ENCODE measurements at places on chromosomes 12 and 14.
A peak's percentile ranks its signal among the peaks of the same experiment; 100 is the strongest.

GRCh38 chr12:56622535-56622934 lies 7.6 kb downstream of the BAZ2A start:
- DNase-seq = no peak

DNA sequence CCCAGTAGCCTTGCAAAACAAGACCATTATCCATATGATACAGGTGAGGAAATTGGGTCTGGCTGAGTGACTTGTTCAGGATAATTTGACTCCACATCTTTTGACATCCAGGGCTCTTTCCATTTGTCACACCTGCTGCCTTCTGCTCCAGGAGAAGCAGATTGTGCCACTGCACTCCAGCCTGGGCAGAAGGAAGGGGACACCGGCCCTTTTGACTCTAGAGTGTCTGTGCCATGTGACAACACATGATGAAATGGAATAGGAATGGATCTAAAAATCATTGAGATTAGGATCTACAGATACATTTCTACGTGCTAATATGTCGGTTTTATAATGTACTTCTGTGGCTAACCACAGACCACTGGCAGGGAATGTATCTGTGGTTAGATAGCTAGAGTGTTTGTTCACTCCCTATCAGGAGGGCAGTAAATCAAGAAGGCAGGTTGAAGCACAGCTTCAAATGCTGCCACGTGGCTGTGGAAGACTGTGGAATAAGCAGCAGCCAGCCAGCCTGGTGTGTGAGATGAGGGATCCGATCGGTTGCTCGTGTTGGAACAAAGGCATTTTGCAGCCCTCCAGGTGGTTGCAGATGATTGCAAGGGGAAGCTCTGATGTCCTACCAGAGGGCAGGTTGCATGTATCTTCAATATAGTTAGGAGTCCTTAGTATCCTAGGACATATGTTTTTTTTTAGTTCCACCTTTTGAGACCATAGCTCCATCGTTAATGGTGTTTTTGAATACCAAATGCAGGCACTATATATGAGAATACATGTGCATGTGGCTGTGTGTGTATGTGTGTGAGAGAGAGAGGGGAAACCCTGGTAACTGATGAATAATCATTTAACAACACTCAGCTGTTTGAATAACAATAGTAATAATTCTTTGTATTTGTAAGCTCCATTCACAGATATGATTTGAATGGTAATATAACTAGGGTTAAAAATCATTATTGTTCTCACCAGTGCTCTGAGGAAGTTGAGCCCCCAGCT lies 28.6 kb downstream of the EML1 start:
- DNase-seq = no peak

DNA sequence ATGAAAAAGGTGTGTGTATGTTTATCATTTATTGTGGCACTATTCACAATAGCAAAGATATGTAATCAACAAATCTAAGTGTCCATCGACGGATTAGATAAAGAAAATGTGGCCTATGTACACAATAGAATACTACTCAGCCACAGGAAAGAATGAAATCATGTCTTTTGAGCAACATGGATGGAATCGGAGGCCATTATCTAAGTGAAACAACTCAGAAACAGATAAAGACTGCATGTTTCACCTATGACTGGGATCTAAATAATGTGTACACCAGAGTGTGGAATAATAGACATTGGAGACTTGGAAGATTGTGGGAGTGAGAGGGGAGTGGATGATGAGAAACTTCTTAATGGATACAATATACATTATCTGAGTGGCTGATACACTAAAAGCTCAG lies 44.0 kb downstream of the CCER1 start:
- no peak for DNase-seq

DNA sequence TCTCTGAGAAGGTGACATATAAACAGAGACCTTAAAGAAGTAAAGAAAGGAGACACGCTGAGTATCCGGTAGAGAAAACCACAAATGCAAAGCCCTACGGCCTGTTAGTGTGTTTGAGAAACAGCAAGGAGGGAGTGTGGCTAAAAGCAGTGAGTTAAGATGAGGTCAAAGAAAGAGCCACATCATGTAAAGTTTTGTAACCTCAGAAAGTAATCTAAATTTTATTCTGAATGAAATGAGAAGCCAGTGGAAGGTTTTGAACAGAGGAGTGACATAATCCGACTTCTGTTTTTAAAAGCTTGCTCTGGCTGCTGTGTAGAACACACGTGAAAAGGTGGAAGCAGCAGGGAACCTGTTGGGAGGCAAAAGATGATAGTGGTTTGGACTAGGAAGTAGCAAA lies 32.6 kb downstream of the PPP2R5E start:
- DNase-seq = no peak

GRCh38 chr12:22268406-22268805 lies 66.1 kb downstream of the ST8SIA1 start:
- no peak for DNase-seq

DNA sequence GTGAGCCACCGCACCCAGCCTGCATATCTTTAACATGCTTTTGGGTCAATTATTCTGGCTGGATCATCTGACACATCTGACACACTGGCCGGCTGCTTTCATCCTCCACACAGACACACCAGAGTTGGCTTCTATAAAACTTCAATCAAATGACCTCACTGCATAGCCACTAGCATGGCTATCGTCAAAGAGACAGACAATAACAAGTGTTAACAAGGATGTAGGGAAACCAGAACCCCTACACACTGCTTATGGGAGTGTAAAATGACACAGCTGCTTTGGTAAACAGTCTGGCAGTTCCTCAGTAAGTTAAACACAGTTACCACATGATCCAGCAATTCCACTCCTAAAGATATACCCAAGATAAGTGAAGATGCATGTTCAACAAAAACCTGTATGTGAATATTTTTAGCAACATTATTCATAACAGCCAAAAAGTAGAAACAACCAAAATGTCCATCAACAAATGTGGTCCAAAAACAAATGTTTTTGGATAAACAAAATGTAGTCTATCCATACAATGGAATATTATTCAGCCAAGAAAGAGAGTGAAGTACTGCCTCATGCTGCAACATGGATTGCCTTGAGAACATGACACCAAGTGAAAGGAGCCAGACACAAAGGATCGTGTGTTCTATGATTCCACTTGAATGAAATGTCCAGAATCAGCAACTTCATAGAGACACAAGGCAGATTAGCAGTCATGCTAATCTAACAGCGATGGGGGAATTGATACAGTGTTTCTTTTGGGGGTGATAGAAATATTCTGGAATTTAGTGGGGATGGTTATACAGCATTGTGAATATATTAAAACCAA lies 10.1 kb downstream of the KDM2B start:
- no peak for DNase-seq

DNA sequence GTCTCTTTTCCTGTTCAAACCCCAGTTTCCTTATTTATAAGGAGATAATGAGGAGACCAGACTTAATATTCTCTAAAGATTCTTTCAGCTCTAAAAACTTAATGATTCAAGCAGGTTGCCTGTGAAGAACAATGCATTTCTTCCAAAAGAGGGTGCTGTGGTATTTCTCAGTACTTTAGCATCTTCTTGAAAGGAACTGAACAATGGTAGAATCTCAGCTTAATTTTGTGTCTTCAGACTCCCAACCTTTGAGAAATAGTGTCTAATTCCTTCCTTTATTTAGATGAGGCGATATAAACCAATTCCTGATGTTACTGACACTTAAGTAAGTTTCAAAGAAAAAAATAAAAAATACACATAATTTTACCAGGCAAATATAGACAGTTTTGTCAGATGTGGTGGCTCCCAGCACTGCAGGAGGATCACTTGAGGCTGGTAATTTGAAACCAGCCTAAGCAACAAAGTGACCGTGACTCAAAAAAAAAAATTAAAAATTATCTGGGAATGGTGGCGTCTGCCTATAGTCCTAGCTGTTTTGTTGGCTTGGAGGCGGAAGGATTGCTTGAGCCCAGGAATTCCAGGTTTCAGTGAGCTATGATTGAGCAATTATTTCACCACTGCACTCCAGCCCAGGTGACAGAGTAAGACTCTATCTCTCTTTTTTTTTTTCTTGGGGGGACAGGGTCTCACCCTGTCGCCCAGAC lies 76.9 kb upstream of the PSMA6 start:
- DNase-seq = no peak

DNA sequence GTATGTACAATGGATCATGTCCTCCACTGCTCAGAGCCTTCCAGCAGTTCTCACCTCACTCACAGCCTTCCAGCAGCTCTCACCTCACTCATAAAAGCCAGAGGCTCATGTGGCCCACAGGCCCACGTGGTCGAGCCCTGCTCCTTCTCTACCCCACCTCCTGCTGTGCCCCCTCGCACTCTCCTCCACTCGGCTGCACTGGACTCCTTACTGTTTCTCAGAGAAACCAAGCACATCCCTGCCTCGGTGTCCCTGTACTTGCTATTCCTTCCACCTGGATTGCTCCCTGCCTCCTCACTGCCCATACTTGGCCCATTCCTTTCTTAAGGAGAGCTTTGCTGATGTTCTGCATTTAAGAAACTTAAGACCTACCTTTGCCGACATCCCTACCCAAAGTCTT lies 219.7 kb downstream of the ZFP36L1 start:
- DNase-seq = no peak

GRCh38 chr14:53996041-53996440 lies 39.4 kb upstream of the BMP4 start:
- no peak for DNase-seq

GRCh38 chr14:95523815-95524448 lies 7.5 kb upstream of the SYNE3 start:
- no peak for DNase-seq

DNA sequence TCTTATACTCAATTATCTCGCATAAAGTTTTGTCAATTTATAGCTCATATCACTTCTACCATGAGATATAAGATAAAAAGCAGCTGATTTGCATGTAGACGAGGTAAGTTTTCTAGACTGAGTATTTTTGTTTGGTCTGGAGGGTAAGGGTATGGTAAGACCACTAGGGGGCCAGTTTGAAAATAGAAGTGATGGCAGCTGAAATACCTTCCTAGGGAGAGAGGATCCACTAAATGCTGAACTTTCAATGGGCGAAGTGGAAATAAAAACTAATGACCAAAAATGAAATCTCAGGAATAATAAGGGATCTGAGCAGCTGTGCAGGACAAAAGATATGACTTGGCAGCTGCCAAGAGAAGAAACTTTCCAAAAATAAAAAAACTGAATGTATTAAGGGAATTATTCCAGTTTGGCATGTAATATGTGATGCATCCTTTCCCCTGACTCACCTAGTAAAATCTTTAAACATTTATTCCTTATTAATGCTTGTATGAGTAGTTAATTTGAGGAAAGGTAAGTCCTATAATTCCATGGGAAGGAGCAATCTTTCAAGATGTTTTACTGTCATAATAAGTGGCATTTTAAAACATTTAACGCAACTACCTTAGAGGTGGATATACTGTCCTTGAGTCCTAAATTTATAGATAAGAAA lies 754.5 kb downstream of the C12orf50 start:
- no peak for DNase-seq

- DNase-seq = no peak
These were observed 157.5 kb downstream of the CALM1 start for GRCh38 chr14:90554341-90554740.

DNA sequence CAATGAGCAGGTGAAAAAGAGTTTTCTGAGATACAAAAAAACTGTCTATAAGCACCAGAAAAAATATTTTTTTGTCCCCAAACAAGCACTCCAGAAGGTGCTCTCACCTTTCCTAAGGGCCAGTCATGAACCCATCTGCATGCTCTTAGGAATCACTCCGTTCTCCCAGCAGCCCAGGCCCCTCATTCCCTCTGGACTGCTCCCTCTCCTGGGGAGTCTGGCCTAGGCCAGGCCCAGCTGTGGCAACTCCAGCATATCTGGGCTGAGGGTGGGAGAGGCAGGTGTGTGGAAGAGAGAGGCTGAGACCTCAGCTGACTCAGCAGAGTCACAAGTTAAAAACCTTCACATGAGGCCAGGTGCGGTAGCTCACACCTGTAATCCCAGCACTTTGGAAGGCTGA lies 54.6 kb downstream of the TRAFD1 start:
- no peak for DNase-seq

DNA sequence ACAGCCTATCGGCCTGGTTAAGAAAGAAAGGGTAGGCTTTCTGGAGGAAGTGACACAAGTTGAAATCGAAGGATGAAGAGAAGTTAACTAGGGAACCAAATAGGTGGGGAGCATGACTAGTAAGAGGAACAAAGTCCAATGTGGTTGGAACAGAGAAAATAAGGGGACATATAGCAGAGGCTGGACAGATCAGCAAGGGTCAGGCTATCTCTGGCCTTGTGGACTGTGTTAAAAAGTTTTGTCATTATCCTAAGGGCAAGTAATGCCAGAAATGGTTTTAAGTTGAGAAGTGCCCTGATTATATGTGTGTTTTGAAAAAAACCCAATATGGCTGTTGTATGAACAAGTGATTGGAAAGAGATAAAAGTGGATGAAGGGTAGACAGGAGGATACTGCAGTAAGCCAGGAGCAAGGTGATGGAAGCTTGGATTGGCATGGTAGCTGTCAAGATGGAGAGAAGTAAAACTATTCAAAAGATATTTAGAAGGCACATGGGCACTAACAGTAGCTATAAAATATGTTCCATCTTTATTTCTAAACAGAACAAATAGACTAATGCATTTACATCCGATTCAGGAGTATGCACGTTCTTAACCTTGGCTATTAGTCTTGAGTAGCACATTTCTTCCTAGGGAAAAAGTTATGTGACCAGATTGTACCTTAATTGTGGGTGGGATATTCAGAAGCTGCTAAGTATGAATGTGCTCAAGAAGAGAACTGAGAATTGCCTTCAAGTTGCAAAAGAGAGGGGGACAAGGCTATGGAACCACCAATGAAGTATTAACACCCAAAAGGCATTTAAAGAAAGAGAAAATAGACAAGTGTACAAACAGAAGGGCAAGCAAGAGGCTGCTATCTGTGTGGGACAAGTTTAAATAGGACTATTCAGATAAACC lies 46.8 kb upstream of the OR5AU1 start:
- no peak for DNase-seq

GRCh38 chr14:71776471-71777360 lies 155.5 kb upstream of the RGS6 start:
- DNase-seq = no peak

GRCh38 chr14:75539561-75540478 lies 17.6 kb downstream of the BATF start:
- DNase-seq = peak; percentile 41

DNA sequence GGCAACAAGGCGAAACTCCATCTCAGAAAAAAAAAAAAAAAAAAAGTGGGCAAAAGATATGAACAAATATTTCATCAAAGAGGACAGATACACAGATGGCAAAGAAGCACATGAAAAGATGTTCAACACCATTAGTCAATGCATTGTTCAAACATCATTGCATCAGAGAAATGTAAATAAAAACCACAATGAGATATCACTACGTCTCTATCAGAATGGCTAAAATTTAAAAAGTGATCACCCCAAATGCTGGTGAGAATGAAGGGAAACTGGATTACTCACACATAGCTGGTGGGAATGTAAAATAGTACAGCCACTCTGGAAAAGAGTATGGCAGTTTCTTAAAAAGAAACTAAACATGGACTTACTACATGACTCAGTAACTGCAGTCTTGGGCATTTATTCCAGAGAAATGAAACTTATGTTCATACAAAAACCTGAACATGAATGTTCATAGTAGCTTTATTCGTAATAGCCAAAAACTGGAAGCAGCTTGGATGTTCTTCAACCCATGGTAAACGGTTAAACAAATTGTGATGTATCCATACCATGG lies 3.6 kb downstream of the L2HGDH start:
- DNase-seq = no peak
